HFF-Myc (cell line): ENCODE measurements at places on chromosomes 3 and 15.

DNA sequence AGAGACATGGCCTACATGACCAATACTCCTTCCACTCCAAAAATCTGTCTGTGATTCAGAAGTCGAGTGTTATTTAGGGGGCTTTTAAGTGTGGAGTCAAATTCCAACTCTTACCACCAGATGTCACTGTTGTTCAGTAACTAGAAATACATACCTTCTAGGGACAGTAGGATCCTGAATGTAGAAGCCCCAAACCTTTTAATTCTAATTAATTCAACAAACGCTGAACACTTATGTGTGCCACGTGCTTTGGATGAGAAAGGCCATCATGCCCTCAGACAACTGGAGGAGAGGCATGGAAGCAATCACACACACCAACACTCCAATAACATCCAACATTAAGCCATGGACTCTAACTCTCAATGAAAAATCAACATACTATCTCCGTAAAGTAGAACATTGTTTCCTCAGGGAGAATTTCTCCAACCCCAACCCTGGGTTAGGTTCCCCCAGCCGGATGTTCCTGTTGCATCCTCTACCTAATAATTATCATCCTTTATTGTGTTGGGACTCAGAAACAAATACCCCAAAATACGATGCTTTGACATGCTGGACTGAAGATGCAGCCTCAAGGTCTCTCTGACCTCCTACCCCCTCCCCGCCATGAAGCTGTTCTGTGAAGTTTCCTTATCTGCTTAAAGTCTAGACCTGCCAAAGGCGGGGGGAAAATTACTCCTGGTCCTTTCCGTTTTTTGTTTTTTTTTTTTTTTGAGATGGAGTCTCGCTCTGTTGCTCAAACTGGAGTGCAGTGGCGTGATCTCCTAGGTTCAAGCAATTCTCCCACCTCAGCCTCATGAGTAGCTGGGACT is 8.0 kb upstream of the CCDC13 start:
- peak; percentile 72 for DNase-seq

GRCh38 chr3:190209533-190209932 is 88.8 kb upstream of the P3H2 start:
- DNase-seq, result no peak

DNA sequence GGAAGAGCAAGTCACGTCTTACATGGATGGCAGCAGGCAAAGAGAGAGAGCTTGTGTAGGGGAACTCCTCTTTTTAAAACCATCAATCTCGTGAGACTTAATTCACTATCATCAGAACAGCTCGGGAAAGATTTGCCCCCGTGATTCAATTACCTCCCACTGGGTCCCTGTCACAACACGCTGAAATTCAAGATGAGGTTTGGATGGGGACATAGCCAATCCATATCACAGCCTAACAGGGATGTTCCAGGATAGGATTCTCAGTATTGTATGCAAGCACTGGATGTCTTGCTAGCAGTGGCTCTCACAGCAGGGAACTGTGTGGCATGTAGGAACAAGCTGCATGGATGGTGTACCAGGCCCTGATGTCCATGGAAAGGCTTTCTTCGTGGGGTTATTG is 47.8 kb upstream of the SLC24A5 start:
- no peak for DNase-seq

- DNase-seq, result no peak
Observed at GRCh38 chr15:62124176-62124972, 40.7 kb downstream of the C2CD4B start.

- DNase-seq, result no peak
Observed at GRCh38 chr3:152745646-152746045, 89.3 kb upstream of the P2RY1 start.

DNA sequence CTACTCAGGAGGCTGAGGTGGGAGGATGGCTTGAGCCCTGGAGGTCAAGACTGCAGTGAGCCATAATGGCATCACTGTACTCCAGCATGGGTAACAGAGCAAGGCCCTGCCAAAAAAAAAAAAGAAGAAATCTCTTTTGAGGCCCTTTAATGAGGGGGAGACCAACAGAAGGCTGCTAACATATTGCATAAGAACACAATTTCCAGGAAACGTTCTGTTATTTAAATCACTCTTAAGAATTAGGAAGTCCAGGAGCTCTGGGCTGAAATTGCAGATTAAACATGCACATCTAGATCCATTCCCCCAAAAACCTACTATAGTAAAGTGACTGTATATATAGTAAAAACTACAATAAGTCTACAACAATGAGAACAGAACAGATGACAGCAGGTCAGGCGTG is 16.1 kb upstream of the BLM start:
- DNase-seq, result no peak

DNA sequence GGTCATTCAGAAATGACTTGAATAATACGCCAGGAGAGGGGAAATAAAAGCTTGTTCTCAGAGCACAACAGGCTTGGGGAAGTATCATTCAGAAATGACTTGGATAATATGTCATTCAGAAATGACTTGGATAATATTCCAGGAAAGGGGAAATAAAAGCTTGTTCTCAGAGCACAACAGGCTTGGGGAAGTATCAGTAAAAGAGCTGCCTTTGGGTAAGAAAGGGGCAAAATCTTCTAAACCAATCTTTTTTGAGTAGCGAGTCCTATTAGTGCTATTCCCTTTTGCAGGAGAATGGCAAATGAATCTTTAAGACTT is 20.9 kb downstream of the GABRR3 start:
- DNase-seq, result no peak

DNA sequence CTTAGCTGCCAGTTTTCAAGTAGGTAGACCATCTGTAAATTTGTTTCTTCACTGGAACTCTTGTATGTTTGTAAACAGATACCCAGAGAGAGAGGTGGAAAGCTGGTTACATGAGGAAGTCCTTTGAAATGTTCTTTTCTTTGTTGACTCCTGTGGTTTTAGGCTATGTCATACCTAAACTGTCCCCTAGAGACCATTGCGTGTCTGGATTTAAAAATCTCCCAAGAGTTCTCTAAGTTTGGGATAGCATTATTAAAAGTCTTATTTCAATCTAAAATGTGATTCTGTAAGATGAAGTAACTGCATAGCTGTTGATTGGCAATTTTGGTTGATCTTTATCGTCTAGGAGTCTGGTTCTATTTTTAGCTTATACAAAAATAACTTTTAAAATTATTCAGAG is 127.2 kb downstream of the GHSR start:
- DNase-seq, result no peak

GRCh38 chr3:126121074-126121473 is 37.1 kb upstream of the SLC41A3 start:
- DNase-seq, result no peak

DNA sequence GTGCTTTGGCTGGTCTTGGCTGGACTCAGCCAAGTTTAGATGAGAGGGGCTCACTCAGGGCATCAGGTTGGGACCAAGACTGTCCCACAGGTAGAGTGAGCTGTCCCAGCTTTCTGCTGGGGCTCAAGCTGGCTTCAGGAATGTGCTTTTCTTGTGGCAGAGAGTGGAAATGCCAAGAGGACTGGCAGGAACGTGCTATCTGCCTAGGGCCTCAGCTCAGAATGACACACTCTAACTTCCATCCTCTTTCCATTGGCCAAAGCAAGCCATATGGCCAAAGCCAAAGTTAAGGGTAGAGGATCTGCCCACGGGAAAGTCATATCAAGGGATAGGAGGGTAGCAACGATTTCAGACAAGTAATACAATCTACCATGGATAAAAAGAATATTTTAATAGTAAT is 178.8 kb downstream of the ABHD5 start:
- no peak for DNase-seq

GRCh38 chr3:182989566-182989965 is 9.2 kb upstream of the DCUN1D1 start:
- DNase-seq, result no peak

- DNase-seq, result no peak
Observed at GRCh38 chr3:76789237-76789636, 250.7 kb upstream of the ROBO2 start.

- DNase-seq, result no peak
Observed at GRCh38 chr3:71469138-71469435, 114.4 kb downstream of the FOXP1 start.

DNA sequence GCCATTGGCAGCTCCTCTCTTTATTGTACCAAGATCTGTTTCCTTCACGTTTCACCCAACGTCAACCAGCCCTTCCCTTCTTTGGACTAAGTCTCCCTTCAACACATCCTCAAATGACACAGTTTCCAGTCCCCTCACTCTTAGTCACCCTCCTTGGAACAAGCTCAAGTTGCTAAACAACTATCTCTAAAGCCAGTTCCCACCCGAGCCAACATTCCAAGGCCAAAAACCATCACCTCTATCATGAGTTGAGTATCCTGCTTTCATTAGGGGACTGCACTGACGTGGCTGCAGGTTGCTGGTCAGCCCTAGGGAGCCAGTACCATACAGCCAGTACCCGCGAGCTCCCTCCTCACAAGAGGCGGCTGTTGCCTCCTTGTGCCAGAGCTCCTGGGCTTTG is 73.8 kb downstream of the LIPC start:
- DNase-seq, result no peak

DNA sequence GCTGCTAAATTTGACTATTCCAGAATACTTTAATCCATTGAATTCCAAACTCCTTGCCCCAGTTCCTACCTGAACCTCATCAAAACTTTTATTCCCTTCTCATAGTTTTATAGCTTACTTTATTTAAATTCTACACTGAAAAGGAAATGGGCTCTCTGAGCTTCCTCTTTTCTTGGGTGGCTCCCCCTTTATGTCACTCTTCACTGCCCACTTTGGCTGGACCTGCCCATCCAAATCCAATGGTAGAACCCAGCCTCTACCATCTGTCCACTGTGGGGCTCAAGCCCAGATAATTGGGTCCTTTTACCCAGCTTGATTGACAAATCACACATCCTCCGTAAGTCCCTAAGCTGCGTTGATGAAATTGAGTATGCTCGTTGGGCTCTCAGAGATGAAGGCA is 216.5 kb downstream of the BBX start:
- DNase-seq, result no peak
